ENCODE measurements at places on chromosomes 11 and 22.

DNA sequence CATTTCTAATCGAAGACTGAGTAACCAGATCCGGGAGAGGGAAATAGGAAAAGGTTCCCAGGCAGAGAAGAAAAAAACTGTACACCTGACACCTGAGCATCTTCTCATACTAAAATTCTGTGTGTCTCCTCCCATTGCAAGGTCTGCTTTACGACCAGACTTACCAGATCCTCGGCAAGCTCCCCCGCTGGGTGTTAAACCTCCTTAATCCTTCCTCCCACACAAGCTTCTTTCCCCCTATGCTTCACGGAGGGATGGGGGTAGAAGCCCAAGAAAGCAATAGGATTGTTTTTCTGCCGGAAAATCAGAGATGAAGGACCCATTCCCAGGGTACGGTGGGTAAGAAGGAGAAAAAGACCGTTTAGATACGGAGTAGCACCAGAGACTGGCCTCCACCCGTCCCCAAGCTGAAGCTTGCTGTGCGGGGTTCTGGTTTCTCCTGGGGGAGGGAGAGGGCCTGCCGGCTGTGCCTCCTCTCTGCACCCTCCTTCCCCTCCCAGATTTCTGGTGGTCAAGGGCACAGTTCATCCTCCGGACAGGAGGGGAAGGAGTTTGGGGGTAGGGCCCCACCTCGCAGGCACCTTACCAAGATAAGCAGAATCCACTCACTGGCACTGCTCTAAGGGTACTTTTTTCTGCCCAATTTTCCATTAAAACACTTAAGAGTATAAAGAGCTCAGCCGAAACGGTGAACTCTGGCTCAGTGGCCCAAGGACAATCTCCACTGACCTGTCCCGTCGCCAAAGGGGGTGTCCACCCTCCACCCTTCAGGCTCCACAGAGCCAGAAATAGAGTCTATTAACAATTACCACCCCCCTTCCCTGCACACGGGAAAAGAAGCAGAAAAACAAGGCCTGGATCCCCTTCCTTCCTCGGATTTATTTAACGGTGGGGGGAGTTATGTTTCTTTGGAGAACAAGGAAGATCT is 1.2 kb downstream of the TOB2 start:
- no peak for DNase-seq

DNA sequence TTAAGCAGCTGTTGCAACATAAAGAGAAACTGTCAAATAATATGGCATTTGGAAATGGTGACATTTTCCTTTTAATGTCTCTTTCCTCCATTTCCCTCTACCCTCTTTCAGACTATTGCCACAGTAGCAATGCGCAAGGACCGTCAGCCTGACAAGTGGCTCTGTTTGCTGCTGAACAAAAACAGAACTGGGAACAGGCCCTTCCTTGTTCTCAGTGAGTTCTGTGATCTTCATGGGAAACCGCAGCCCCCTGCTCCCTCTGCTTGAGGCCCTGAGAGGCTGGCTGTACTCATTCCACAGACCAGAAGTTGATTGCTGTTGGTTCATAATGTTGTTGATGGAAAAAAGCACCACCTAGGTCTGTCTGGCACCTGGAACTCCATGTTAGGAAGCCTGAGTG is 559.7 kb downstream of the OPCML start:
- DNase-seq, result no peak

DNA sequence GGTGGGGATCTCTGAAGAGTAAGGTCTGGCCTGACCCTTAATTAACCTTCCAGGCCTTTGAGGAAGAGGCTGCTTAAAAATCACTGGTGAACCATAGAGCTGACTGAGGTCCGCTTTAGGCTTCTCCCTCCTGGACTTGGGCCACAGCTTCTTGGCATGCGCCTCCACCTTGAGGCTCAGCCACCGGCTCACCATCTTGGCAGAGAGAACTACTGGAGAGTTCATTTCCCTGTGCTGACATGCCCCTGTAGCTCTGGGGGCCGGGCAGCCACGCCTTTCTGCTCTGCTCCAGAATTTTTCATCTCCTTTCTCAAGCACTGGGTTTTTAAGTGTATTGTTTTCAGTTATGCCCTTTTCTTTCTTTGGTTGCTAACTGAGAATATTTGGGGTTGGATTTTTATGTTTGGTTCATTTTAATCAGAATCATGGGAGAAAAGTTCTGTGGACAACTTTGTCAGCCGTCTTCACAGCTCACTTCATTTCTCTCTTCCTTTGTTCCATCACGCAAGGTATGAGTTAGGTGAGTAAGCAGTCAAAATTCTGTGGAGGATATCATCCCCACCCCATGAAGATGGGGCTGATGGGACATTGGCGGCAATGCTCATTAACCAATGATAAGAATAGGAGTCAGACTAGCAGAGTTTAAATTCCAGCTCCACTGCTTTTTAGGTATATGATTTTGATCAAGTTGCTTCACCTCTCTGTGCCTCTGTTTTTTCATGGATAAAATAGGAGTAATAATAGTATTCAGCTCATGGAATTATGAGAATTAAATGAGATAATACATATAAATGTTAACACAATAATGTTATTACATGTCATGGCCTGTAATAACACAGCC is 103.9 kb downstream of the DBX1 start:
- DNase-seq, result no peak

DNA sequence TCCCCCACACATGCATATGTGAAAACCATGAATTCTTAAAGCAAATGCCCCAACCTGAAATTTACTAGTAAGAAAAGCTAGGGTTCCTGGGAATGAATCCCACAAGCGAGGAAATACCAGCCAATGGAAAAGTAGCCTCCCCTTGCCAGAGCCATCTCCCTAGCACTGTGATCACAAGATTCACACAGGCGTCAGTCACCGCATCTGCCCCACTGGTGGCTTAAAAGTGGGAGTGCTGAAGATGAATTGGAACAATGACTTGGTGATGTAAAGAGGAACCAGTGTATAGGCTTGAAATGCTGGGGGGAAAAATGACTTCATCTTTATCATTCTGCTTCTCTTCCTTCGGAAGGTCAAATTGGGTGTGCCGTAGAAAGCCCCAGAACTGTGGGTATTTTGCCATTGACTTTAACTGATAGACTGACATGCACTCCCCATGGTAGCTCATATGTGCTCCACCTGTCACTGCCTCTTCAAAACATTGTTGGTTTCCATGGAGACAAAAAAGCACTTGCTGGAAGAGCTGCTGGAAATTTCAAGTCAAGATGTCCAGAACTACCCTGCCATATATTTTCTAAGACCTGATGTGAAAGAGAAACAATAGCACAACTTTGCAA is 19.2 kb upstream of the ASPHD2 start:
- DNase-seq, result no peak

DNA sequence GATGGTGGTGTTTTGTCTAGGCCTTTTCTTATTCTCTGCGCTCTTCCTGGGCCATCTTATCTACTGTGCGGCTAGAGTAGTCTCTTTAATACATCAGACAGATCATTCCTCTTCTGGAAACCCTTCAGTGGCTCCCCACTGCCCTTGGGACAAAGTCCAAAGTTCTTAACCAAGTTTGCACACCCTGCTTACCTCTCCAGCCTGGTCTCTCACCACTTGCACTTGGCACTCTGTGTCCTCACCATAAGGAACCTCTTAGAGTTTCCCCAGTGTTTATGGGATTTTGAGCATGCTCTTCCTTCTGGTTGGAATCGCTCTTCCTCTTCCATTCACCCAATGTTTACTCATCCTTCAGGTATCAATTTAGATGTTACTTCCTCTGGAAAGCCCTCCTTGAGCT is 5.2 kb upstream of the SPTBN2 start:
- no peak for DNase-seq

DNA sequence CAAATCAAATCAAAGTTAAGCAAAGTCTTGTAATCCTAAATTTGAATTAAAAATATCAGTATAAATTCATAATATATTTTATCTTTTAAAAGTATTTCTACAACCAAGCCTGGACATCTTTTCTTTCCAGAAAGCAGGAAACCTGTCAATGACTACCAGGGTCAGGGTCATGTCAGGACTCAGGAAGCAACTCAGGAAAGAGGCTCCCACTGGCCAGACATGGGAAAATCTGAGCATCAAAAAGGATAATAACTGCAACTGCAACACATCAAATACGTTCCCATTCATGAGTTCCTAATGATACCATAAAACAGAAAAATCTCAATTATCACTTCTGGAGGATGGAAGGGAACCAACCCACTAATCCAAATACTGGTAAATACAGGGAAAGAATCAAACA is 76.0 kb upstream of the GALNT18 start:
- no peak for DNase-seq

DNA sequence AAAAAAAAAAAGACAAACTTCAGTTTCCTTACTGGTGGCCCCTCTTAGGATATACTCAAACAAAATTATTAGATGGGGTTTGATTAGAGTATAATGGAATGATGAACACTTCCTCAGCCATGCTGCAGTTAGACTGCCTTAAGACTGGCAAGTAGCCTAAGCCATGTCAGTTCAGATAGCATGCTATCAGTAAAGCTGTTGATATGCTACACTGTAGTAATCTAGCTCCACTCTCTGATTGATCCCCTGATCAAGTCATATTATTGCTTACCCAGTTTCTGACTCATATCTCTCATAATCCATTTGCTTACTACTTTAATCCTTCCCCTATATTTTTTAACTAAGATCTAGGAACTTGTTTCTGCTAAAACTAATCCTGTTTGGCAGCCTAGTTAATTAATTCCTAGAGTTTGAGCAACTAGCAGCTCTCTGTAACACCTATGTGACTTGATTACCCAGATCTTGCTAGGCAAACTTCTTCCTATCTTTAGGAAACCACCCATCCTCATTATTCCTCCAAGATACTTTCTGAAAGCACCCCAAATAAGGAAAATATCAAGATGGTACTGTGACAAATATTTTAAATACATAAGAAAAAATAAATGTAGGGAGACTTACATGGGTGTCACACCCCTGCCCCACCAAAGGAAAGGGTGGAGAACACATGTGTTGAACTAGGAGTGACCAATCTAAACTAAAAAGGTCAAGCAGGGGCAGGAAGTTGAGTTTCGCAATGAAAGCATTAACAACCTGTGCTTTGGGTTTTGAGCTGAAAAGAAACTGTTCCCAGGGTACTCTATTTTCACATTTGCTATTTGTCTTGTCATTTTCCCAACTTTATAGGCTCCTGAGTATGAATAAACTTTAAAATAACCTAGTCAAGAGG is 43.2 kb downstream of the PIK3C2A start:
- no peak for DNase-seq

DNA sequence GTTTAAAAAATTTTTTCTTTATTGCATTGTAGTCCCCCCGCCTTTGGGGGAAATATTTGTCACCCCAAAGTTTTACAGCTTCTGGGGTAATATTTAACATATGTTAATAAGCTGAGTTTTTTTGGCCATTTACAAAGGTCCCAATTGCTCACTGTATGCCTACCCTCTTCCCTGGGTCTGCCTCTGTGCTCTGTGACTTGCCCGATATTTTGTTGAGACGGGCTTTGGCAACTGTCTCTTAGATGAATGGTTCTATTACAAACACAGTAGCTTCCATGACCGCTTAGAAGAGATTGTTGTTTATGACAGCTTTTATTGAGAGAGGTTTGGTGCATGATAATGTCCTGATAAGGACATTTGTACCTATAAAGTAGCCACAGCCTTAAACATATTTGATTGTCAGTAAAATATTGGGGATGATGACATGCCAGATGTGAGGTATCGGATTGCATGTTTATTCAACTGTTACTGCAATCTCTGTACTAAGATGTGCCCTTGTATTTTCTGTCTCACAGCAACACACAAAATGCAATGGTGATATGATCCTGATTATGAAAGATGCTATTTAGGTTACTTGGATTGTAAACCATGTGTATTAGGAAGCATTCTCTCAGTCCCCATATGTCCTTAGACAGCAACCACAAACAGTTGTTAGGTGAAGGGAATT is 103.1 kb downstream of the TEAD1 start:
- no peak for DNase-seq

- DNase-seq, result no peak
Measured at GRCh38 chr11:12822392-12823022, 148.3 kb downstream of the TEAD1 start.

GRCh38 chr11:13343931-13344717 is 66.5 kb downstream of the BMAL1 start:
- no peak for DNase-seq

GRCh38 chr22:23088199-23088604 is 17.9 kb downstream of the GNAZ start:
- DNase-seq, result no peak

GRCh38 chr11:2194877-2195755 is 23.5 kb upstream of the TH start:
- no peak for DNase-seq

- no peak for DNase-seq
Measured at GRCh38 chr11:113481672-113482071, 6.5 kb upstream of the DRD2 start.

GRCh38 chr11:69089258-69089657 is 40.5 kb downstream of the TPCN2 start:
- no peak for DNase-seq

DNA sequence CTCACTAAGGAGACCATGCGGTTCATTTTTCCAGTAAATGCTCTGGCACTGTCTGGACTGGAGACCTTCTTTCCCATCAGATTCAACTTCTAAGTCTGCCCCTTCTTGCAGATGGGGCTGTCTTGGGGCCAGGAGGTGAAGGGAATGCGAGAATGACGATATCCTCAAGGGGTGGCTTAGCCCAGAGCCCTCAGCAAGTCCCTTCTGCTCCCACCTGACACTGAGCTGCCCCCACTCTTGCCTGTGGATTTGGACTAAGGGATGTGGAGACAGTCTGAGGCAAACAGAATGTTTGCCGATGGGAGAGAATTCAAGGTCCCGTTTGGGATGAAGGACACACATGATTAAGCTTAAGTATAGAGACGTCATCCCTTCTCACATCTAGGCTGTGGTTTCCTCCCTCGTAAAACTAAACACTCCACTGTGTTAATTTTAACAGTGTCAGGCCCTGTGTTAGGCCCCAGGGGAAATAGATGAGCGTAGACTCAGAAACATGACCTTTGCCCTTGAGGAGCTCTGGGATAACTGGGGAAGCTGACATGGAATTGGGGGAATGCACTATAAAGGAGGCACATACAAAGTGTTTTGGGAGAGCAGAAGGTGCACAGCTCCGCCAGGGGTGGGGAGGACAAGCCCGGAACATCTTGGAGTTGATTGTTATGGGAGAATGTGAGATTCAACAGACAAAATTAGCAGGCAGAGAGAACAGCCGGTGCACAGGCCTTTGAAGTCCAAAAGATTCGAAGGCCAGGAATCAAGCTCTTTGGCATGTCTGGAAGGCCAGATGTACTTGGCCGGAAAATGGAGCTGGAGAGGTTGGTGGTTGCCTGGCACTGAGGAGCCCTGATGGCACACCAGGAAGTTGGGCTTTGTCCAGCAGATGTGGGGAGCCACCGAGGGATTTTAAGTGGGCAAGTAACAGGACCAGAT is 71.6 kb downstream of the ST3GAL4 start:
- no peak for DNase-seq

DNA sequence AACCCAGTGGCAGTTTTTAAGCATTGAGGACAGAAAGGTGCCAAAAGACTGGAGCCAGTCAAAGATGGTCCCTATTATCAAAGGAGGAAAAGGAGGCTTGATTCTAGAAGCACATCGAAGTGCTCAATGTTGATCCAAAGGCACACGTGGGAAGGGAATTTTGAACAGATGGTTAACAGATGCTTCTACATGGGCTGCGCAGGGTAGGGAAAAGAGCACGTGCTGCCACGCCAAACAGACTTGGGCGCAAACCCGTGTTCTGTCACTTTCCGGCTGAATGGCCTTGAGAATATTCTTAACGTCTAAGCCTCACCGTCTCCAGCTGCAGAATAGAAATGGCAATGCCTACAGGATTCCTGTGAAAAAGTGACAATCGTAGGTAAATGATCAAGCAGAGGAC is 217.9 kb upstream of the MTNR1B start:
- no peak for DNase-seq

GRCh38 chr11:41486424-41486823 is 27.0 kb upstream of the LRRC4C start:
- DNase-seq, result no peak

All from GM12878 (cell line).